Substantia nigra (tissue), 51 donors: ENCODE measurements at places on chromosomes 3 and 15.

GRCh38 chr3:12194669-12195161 lies 36.0 kb upstream of the TIMP4 start:
- no peak for DNase-seq

GRCh38 chr15:40282147-40282868 lies 556 bp downstream of the ANKRD63 start:
- DNase-seq = no peak

DNA sequence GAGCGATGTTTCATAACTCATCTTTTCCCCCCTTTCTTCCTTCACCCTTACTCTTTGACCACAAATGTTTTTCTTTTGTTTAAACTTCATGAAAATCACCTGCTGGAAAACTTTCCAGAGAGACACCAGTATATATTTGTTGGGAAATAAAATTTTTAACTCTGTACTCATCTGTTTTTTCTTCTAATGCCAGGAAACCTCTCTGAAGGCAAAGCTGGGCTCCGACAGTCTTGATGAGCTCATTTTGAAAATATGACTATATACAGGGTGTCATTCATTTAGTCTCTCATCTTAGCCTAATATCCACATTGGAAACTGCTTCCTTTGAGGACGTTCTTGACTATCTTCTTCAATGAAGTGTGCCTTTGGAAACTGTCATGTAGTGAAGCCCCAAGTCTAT lies 339.6 kb upstream of the ROBO2 start:
- DNase-seq = no peak

GRCh38 chr15:37253877-37254276 lies 153.5 kb upstream of the MEIS2 start:
- DNase-seq = no peak

DNA sequence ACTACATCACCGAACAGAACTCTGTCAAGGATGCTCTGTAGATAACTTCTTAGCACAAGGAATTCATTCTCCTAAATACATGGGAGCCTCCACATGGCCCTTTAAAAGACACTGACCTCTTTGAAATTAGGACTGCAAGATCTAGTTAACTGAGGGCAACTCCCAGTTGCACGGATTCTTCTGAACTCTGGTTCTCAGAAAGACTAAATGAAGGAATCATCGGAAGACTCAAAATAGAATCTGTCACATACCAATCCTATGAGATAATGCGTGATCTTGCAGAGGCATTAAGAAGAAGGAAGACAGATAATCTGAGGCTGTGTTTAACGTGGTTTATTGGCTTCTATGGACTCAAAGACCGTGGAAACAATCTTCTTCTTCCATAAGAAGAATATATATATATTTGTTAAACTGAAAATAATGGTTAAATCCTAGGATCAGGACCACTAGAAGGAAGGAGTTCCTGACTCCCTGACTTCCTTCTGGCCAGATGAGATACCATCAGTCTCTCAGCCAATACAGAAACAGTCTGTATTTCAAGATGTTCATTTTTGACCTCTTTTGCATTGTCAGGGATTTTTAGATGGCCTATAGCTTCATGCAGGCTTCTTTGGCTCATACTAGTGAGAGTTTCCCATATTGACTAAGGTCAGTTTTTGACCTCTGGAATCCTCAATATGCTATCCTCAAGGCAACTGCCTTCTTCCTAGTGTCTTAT lies 33.9 kb upstream of the TBC1D23 start:
- DNase-seq = no peak

DNA sequence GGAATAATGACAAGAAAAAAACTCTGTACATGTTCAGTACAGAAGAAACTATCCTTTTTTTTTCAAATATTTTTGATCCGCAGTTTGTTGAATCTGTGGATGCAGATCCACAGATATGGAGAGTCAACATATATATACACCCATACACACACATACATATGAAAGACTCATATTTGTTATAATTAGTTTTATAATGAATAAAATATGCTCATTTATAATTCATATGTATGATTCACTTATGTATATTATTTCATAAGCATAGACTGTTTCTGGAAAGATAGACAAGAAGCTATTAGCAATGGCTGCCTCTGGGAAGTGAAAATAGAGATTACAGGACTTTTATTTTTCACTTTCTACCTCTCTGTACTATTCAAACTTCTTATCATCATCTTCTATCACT lies 9.8 kb downstream of the DZIP1L start:
- no peak for DNase-seq

GRCh38 chr15:55834331-55834730 lies 91.4 kb upstream of the PRTG start:
- no peak for DNase-seq

- no peak for DNase-seq
These were observed 72.4 kb downstream of the PRICKLE2 start for GRCh38 chr3:64152676-64153466.

DNA sequence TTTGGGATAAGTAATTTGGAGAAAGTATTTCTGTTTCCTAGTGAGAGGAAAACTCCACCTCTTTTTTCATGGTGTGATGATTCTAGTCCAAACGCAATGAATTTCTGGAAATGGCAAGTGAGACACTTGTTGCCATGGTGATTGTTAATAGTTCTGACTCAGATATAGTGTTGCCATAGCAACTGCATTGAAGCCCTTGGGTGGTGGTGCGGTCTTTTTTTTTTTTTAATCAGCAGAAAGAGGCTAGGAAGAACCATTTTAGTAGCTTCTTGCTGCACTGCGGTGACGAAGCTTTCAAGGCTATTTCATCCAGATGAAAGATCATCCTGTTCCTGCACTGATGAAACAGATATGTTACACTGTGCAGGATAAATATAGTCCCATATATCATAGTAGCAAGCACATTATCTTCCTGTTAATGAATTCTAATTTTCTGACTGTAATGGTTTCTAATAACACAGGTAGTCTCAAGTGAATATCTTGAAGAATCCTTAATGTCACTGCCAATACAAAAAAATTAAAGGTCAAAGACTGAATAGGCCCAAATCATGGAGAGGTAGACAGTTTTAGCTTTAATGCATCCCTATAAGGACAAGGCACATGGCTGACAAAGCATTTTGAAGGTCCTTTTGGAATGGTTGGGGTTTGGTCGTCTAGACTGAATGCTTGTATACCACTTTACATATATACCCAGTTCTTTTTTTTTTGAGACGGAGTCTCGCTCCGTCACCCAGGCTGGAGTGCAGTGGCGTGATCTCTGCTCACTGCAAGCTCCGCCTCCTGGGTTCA lies 125.1 kb upstream of the ZBTB20 start:
- DNase-seq = no peak

- no peak for DNase-seq
These were observed 4.9 kb upstream of the CHRNA3 start for GRCh38 chr15:78625606-78626280.

- DNase-seq = no peak
These were observed 299.3 kb upstream of the LYSMD4 start for GRCh38 chr15:100032358-100033085.

DNA sequence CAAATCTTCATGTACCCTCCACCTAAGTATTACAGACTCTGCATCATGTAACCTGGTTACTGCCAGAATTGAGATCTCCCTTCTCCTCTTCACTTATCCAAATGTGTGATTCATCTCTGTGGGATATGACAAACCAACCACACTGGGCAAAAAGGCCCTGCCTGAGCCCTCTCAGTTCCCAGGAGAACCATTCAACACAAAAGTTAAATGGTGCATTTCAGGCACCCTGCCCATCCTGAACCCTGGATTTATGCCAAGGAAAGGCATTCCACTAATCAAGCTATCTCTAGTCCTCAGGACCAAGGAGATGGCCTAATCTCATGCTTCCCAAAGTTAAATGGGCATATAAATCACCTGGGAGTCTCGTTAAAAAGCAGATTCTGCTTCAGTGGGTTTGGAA lies 108.5 kb downstream of the TNIK start:
- DNase-seq = no peak

DNA sequence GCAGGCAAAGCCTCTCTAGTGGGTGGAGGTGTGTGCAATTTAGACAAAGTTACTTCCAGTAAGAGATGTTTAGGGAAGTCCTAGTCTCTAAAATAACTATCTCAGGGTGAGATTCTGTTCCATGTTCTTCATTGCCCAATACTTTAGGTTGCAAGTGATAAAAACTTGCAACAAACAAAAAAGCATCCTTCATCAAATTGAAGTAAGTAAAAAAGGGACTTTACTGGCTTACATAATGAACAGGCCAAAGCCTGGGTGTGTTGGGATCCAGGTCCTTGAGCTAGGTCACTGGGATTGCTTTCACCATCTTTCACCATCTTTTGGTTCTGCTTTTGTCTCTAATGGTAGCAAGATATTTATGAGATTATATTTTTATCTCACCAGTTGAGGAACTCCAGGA lies 38.3 kb downstream of the CX3CR1 start:
- no peak for DNase-seq

- no peak for DNase-seq
These were observed 11.4 kb downstream of the RSRC1 start for GRCh38 chr3:158121295-158121694.

DNA sequence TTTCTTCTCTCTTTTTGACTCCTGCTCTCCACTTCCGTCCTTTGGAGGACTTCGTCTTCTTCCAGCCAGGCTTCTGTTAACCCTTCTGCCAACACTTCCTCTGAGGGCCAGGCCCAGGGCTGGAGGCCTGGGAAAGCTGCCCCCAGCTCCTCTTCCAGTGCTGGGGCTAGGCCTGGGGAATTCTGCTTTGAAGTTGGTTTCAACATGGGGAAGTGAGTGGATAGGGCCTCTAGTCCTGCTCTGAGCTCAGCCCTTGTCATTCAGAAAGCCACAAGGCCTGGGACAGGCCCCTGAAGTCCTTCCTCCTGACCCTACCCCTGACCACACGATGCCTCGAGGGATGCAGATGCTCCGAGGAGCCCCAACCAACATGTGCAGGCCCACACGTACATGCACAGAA lies 53.9 kb upstream of the HERC1 start:
- no peak for DNase-seq

DNA sequence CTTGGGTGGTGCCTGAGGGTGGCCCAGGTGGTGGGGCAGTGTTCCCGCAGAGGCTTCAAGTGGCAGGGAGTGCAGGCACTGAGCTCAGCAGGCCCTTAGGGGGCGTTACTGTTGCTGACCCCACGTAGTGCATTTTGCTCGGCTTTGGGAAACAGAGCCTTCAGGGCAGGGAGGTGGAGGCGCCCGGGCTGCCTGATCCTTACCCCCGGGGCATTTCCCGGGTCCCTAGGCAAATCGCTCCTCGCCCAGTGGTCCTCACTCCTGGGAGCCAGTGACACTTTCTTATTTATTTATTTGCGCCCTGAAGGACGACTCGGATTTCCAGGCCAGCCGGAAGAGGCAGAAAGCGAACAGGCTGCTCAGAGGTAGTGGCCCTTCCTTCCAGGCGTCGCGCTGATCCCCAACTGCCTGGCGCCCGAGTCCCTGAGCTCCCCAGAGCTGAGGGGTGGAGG lies 10.1 kb upstream of the FOXB1 start:
- DNase-seq = no peak

GRCh38 chr3:31140470-31140869 lies 246.0 kb upstream of the GADL1 start:
- DNase-seq = no peak

DNA sequence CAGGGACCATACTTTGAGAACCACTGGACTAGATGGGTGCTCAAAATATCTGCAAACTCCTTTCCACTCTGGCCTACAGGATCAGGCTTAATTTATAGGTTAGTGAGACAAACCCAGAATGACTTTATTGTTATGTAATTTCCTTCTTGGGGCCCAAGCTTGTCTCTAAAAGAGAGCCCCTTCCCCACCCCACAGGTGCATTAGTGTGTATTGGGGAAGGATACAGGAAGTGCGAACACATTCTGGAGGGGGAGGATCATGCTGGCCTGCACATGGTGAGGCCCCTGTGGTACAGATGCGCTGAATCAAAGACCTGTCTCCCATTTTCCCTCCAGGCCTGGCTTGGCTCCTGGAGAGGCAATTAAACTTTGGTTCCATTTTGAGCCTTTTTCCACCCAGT lies 273.0 kb upstream of the LRTM1 start:
- DNase-seq = no peak

DNA sequence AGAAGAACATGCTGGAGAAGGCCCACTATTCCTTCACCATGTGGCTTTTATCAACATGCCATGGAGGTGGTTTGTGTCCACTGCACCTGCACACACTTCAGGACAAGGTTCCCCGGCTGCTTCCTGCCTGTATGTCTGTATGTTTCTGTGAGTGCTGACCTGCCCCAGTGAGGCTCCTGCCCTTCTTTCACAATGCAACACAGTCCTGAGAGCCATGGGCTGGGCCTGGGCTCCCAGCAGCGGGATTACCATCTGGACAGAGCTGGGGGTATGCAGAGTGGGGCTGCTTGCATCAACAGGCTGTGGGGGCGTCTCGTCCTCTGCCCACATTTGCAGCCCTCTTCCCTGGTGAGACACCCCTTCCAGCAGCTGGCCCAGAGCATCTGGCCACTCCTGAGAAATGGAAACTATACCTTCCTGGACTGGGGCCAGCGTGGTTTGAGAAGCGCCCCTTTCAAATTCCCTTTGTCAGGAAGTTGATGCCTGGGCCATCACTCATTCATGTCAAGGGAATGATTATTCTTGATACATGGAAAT lies 29.3 kb upstream of the C15orf39 start:
- DNase-seq = no peak

DNA sequence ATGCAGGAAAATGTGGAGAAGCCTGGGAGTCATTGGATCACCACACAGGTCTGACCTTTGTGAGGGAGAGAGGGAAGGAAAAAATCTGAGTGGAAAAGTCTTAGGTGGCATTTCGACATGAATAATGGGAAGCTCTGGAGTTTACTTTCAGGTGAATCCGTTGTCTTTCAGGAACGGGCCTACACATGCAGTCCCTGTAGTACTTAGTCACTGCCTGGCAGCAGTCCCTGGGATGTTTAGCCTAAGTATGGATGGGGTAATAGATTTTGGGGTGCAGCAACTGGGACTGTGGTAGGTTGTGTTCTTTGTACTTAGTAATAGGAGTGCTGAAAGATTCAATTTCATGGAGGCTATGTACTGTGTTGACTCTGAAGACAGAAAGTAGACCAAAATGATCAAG lies 227.5 kb upstream of the EPHA3 start:
- no peak for DNase-seq

DNA sequence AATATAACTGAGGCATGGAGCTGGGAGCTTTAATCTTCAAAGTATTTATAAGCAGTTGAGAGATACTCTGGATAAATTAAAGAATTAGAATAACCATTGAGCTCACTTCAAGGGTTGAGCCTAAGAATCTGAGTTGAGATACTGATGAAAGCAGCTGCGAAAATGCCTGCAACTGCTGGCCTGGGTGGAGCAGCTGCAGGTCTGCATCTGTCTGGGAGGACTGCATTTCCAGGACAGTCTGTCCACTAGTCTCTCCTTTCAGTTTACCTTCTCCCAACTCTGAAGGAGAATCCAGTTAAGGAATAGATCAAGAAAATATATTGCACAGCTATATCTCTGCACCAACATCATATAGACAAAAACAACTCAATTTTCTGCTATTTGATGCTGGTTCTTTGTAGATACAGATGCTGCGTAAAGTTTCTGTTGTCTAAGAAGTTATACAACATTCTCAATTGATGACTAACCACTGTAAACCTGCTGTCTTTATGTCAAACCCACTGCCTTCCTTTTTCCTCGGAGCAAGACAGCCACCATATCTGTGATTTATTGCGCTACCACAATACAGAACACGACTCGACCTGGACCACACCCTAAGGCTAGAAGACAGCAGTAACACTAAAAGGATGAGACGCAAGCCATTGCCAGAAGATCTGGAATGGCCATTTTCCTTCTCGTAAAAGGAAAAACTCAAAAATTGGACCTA lies 245.1 kb downstream of the MAGI1 start:
- DNase-seq = no peak
